ENCODE measurements at places on chromosomes 2 and 18.

DNA sequence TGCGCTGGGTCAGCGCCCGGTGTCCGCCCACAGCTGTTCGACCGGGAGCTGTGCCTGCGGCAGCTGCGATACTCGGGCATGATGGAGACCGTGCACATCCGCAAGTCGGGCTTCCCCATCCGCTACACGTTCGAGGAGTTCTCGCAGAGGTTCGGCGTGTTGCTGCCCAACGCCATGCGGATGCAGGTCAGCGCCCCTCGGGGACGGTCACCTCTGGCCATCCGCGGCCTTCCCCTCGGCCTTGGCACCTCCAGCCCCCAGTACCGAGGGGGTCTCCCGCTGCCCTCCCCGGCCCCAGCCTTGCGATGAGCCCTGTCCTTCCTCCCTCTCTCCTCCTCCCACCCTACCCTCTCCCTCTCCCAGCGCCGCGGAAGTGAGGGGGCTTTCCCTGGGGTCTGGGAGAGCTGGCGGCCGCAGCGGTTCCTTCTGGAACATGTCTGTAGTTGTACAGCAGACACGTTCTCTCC lies 53.2 kb upstream of the GPR17 start:
- DNase-seq: no peak

GRCh38 chr2:221486106-221486505 lies 86.0 kb downstream of the EPHA4 start:
- no peak for DNase-seq

DNA sequence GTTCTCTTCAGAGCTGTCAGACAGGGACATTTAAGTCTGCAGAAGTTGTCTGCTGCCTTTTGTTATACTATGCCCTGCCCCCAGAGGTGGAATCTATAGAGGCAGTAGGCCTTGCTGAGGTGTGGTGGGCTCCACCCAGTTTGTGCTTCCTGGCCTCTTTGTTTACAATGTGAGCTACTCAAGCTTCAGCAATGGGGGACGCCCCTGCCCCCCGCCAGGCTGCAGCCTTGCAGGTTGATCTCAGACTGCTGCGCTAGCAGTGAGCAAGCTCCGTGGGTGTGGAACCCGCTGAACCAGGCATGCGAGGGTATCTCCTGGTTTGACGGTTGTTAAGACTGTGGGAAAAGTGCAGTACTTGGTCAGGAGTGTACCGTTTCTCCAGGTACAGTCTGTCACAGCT lies 24.0 kb upstream of the PAIP2B start:
- DNase-seq: no peak

DNA sequence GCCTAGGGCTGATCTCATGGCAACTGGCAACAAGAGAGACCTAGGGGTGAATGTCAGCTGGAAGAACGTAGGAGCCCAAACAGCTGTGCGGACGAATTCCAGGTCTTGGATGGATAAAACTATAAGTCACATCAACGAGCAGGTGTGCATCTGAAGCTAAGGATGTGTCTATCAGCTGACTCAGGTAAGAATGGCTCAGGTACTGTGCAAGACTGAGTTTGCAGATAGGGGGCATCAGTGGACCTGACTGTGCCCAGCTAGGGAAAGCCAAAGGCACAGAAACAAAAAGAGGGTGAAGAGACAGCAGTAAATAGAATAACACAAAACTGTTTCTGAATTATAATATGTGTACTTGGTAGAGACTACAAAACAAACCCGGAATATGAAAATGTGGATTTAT lies 357.3 kb downstream of the ZEB2 start:
- no peak for DNase-seq

- DNase-seq: no peak
Observed at GRCh38 chr18:32909798-32910561, 137.2 kb upstream of the KLHL14 start.

GRCh38 chr2:28488858-28489575 lies 6.8 kb upstream of the PLB1 start:
- no peak for DNase-seq

- peak; percentile 86 for DNase-seq
Observed at GRCh38 chr2:215664847-215665525, 229.1 kb upstream of the FN1 start.

DNA sequence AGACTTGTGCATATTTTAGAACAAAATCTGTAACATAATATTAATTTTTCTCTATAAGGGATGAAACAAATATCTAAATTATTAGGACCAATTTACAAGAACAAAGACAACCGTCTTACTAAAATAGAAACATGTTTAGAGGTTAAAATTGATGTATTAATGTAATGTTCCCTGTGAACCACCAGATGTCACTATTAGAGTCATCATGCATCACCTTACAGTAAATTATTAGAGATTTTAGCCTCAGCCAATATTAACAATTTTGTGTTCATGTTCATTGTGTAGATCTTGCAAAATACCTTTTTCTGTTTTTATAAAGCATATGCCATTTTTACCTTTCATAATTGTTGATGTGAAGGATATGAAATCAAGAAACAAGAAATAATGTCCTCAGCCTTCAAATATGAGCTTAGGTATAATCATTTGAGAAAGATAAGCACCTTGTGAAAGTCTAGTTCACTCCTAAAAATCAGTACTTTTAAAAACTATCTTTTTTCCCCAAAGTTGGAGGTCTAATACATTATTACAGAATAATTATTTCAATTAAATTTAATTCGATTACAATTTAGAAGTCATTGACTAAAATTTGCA lies 344.3 kb upstream of the KCNH7 start:
- peak; percentile 38 for DNase-seq

- DNase-seq: no peak
Observed at GRCh38 chr18:12287131-12287681, 20.8 kb upstream of the TUBB6 start.

GRCh38 chr18:34835466-34835865 lies 125.4 kb downstream of the DTNA start:
- no peak for DNase-seq

- no peak for DNase-seq
Observed at GRCh38 chr18:5966514-5966913, 71.2 kb upstream of the TMEM200C start.

GRCh38 chr2:10774394-10774793 lies 38.2 kb downstream of the PDIA6 start:
- DNase-seq: no peak

DNA sequence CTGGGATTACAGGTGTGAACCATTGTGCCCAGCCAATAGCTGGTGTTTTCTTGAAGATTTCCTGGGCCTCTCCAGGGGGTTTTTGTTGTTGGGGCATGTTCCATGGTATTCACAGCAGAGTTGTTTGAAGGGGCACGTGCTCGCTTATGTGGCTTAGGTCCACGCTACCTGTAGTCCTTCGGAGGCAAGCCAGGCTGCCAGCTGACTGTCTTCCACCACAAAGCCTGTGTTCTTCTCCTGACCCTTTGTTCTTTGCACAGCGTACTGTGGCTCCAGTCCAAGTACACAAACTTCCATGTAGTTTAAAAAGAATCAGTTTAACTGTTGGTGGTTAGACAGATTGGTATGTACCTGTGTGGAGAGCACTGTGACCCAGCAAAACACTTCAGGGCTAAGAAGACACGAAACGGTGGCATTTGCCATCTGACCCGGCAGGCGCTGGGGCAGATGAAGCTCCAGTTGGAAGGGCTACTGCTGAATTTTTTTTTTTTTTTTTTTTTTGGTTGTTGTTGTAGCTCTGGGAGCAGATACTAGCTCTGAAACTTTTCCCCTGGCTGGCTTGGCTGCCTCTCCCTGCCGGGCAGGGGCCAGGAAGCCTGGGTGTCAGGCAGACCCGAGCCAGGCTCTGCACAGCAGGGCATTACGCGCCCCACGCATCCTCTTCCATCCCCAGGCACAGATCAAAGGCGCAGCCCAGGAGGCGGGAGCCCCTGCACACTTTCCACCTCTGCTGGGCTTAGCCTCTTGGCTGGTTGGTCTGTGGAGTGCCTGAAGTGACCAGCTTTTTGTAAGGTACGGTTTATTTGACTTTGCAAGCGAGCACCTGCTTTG lies 5.7 kb downstream of the GREB1 start:
- no peak for DNase-seq

DNA sequence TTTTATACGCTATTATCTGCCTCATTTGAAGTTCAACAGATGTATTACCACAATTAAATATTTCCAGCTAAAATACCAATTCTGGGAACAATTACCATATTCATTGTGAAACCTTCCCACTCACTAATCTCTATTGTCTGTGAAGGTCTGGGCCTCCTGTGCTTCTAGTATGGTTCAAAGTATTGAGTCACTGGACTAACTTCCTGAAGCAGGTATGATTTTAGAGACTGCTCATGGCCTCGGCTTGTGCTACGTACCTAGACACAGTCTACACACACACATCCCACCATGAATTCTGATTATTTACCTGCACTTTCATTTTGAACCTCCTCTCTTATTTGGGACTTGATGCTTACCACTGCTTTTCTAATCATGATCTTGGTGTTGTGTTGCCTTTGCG lies 180.7 kb upstream of the EPHA4 start:
- DNase-seq: no peak

DNA sequence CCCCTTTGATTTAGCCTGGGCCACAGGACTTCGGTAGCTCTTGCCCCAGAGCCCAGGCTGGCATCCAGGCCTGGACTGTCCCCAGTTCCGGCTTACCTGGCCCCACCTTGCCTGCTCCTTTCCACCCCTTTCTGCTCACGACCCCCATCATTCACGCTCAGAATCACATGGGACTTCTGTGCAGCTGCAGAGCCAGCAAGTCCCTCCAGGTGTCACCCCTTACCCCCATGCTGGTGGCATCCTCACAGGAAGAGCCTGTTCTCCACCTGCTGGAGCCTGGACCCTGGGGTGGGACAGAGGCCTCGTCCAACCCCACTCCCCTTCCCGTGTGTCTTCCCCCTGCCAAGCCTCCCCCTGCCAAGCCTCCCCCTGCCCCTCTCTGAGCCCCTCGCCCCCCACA lies 7.9 kb upstream of the KCNIP3 start:
- no peak for DNase-seq

DNA sequence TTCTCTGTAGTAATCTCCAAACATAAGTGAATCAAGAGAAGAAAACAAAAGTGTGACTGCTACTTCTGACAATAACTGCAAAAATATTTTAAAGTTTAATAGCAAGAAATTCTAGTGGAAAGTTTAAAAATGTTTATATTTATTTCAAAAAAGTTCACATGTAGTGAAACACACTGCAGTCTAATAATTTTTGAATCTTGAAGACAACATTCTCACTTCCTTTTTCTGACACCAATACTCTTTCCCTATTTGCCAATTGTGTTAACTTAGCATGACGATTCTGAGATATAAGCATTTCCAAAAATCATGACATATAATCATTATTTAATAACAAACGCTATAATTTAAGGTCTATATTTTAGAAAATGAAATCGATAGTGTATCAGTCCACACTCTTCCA lies 429.1 kb upstream of the PKDCC start:
- no peak for DNase-seq

DNA sequence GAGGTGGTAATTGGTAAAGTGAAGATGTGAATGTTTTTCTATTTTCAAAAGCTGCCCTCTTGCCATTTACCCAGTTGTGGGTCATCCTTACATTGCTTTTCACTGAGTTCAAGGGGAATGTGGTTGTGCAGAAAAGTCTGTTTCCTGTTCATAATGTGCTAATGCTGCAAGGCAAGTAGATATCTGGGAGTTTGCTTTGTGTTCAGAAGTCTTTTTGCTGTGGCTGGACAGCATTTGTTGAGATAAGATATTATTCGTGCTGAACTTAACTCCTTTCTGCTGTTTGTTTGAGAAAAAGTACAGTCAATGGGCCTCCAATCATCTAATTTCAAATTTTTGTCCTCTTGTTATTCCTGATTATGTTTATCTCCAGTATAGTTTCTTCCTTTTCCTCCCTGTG lies 263.2 kb downstream of the LTBP1 start:
- DNase-seq: no peak

DNA sequence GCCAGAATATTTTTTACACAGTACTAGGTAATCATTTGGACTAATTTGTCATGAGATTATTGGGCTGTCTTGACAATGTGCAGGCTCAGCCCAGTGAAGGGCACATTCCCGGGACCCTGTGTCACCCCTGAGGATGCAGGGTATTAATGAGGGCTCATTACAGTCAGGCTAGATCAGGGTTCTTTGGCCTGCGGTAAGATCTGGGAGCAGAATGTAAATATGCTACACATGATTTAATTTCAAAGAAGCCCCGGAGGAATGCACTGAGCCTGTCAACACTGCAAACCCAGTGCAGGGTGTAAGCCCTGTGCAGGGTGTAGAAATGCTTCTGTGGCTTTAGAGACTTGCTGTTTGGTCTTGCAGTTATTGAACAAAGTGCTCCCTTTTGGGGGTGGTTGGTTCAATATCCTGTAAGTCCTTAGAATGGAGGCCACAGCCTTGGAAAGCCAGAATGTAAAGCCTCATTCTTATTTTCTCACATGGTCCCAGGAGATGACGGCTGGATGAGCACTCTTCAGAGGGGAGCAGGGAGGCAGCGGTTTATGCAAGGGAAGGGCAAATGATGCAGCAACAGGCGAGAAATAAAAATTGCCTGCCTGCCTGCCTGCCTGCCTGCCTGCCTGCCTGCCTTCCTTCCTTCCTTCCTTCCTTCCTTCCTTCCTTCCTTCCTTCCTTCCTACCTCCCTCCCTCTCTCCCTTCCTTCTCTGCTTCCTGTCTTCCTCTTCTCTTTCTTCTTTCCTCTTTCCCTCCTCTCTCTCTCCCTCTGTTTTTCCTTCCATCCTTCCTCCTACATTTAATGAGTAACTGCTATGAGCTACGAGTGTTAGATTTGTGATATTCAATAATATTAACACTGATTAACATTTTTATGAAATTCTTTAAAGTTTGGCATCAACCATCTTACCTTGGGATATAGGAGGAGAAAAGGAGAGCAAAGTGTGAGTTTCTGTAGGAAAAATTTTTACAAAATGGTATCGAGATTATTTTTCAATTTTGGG lies 148.8 kb downstream of the VAPA start:
- DNase-seq: no peak

GRCh38 chr2:137115081-137115794 lies 349.9 kb downstream of the THSD7B start:
- DNase-seq: no peak

GRCh38 chr2:174798801-174799200 lies 34.5 kb upstream of the CHRNA1 start:
- DNase-seq: no peak

- no peak for DNase-seq
Observed at GRCh38 chr2:104465981-104466380, 387.9 kb upstream of the POU3F3 start.

- DNase-seq: no peak
Observed at GRCh38 chr2:231680285-231680991, 27.9 kb upstream of the PTMA start.

DNA sequence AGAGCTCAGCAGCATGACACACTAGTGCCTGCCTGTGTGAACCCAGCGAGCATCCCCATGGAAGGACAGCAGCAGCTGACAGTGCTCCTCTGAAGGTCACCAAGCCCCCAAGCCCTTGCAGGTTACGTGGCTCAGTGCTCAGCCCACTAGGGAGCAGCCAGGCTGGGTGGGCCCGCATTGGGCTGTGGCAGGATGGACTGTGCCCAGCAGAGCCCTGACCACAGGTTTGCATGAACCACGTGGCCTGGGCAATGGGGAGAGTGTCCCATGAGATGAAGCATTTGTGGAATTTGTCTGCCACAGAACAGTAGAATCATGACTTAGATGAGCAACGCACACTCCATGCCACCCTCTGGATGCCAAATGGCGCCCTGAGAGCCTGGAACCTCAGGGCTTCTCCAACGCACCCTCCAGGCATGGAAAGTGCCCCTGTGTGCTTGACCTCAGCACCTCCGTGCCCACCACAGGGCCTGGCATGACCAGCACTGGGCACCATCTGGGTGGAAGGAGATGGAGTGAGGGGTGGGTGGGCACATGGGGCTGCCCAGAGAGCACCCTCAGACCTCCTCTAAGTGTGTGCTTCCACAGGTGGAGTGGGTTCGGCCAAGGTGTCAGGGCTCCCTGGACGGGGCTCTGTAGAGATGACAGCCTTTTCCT lies 216.1 kb upstream of the RAB6C start:
- DNase-seq: no peak
